Stimulated activated CD8-positive, alpha-beta memory T cell treated with anti-CD3 and anti-CD28 coated beads, Interleukin-2, amount 100 ng/mL, for 1 hour (primary cell): ENCODE measurements at places on chromosomes 1 and 21.
A peak's percentile ranks its signal among the peaks of the same experiment; 100 is the strongest.

- DNase-seq = no peak
Measured at GRCh38 chr21:18620436-18620835, 216.9 kb upstream of the TMPRSS15 start.

GRCh38 chr1:33410091-33410701 is 20.7 kb downstream of the PHC2 start:
- no peak for DNase-seq

GRCh38 chr1:155833665-155834295 is 23.2 kb downstream of the GON4L start:
- DNase-seq = no peak

DNA sequence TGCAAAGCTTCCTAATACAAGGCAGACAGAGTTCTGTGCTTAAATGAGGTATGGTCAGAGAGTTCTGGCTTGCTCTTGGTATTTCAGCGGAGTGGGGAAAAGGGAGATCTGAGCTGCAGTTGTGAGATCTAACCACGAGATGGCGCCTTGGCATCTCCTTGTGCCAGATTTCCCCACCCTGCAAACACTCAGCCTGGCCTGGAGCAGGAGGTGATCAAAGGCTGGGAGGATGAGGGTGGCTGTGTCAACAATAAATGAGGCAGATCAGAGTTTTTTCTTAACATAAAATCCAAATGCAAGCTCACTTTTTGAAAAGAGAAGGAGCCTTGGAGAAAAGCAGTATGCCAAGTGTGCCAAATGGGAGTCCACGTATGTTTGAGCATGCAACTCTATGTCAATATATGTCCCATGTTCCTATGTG is 4.1 kb upstream of the TFAP2E start:
- DNase-seq = no peak

DNA sequence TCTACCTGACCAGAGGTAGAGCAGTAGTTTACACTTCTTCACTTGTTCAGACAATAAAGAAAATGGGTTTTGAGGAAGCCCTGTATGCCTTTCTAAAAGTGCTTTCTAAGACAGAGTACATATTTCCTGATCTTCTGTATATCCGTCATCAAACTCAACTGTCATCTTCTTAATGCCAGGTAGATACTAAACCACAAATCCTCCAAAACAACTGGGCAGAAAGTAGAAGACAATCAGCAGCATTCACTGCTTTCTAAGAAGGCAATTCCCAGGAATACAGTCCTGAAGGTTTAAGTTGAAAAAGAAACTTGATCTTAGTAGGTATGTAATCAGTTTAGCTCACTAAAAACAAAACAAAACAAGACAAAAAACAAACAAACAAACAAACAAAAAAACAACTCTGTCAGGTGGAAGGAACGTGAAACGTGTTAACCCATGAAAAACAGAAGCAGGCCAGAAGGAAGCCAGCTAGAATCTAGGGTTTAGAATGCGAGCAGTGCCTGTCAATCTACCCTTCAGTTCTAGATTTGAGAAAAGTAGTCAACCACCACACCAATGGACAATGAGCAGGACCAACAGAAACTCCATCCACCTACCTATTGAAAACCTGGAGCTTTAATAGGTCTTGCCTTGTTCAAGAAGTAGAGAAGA is 59.2 kb downstream of the LEPR start:
- no peak for DNase-seq

DNA sequence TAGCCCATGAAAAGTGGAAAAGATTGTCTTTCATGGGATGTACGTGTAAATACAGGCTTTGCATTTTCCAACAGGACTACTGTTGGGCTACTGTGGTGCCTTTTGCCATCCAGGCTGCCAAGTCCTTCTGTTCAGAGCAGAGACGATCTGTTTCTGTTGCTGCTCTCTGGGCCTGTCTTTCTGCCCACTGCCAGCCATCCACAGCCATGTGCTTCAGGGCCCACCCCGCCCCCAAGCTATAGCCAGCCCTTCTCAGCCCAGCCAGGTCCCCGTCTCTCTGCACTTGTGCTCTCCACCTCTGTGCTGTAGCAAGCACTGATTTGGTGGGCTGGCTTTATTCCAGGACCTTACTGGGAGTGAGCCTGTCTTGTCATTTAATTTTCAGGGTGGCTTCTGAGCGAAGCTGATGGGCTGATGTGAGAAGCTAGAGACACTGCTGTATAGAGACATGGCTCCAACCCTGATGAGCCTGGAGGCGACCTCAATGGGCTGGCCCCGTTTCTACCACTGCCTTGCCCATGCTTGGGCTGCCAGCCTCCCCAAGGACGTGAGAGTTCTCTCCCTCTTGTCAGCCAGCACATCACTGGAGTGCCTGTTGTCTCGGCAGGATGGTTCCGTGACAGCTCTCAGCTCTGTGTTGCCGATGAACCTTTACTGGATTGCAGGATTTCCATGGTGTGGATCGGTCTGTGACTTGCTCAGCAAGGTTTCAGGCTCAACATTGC is 137.8 kb downstream of the PEX14 start:
- no peak for DNase-seq

GRCh38 chr1:234780531-234781162 is 170.7 kb upstream of the IRF2BP2 start:
- no peak for DNase-seq

GRCh38 chr21:19870682-19871081 is 1127.5 kb upstream of the NCAM2 start:
- no peak for DNase-seq

GRCh38 chr1:174946031-174946430 is 53.7 kb upstream of the CACYBP start:
- no peak for DNase-seq

GRCh38 chr1:167663002-167663772 is 33.2 kb downstream of the RCSD1 start:
- no peak for DNase-seq

- DNase-seq = no peak
Measured at GRCh38 chr21:45867671-45868081, 113.9 kb upstream of the COL6A1 start.

- DNase-seq = no peak
Measured at GRCh38 chr1:109267743-109268300, 15.1 kb downstream of the PSRC1 start.

GRCh38 chr1:41573194-41573593 is 88.7 kb upstream of the EDN2 start:
- DNase-seq = no peak

DNA sequence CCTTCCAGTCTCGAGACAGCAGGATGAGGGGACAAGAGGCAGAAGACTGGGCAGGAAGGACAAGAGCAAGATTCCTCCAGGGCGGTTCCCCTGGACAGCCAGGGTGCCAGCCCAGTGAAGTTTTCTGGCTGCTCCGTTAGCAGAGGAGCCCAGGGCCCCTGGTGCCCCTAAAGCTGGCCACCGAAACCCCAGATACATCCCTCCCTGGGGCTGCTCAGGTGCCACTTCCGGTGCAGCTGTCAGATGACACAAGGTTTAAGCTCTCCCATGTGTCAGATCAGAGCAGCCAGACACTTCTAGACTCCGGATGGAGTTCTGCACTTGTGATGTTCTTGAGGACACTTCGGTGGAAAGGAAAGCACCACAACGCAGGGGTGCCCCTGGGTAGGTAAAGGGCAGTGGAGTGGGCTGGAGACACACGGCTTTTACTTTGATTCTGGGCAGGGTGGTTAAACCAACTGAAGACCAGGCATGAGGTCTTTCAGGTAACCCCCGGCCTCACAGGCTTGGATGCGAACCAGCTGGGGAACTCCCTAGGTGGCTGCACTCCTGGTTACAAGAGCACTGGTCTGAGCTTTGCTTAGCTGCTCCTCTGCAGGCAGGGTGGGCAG is 85.7 kb downstream of the ITPKB start:
- DNase-seq = peak; percentile 39

DNA sequence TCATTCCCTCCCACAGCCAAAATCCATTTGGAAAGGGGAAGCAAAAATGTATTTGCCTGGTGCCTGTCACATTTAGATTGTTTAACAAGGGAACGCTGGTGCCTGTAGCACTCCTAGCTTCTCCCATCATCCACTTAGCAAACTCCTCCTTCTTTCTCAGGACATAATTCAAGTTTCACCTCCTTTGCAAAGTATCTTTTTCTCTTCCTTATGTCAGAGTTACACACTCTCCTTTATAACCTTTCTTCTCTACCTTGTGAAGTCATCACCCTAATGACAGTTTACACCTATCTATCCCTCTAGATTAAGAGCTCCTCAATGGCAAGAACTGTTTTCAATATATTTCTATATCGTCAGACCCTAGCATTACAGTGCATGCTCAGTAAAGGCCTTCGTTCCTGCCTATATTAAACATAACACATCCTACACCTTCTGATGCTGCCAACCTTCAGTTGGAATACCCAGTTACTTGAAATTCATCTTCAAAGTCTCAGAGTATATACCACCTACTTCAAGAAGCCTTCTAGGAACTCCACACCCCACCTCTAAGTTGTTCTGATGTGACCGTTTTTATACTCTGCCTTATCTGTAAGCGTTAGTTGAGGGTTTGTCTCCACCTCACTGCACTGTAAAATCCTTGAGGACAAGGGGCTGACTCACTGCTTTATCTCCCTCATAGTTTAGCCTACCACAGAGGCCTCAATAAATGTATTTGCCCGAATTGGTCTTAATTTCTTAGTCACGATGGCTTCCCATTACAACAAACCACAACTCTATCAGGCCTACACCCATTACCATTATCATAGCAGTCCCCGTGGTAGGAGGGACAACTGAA is 1.0 kb upstream of the EPS15 start:
- no peak for DNase-seq

DNA sequence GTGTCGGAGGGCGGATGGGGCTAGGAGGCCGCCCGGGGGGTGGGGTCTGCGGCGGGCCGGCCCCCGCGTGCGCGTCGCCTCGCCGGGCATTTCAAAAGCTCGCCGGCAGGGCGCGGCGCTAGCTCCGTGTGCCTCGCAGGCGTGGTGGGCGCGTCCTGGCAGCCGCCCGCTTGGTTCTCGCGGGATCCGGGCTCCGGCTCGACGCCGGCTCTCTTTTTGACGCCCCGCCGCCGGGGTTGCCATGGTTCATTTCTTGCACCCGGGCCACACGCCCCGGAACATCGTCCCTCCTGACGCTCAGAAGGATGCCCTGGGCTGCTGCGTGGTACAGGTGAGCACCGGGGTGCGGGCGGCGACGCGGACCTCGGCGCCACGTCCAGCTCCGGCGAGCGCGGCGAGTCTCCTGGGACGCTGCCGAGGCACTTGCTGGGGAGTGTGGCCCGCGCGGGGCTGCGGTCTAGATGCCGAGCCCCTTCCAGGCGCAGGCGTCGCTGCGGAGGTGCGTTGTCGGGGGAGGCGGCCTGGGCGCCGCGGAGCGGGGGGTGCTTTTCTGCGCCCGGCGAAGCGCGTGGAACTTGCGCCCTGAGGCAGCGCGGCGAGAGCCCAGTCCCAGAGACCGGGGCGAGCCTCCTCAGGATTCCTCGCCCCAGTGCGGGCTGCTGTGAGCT is at the start of gene ZYG11A:
Gene ZYG11A (plus strand): TSS at position 118 of the 668 bp plus-strand sequence. CDS start 124 bp downstream, at position 242.
- peak; percentile 15 for DNase-seq

DNA sequence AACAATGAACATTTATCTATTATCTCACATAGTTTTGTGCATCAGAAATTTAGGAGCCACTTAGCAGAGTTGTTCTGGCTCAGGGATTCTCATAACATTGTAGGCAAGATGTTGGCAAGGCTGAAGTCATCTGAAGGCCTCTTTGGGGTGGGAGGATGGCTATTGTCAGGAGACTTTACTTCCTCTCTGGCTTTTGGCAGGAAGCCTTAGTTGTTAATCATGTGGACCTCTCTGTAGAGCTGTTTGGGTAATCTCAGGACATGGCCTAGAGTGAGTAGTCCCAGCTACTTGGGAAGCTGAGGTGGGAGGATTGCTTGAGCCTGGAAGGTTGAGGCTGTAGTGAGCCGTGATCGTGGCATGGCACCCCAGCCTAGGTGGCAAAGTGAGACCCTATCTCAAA is 40.2 kb downstream of the RASAL2 start:
- DNase-seq = no peak

DNA sequence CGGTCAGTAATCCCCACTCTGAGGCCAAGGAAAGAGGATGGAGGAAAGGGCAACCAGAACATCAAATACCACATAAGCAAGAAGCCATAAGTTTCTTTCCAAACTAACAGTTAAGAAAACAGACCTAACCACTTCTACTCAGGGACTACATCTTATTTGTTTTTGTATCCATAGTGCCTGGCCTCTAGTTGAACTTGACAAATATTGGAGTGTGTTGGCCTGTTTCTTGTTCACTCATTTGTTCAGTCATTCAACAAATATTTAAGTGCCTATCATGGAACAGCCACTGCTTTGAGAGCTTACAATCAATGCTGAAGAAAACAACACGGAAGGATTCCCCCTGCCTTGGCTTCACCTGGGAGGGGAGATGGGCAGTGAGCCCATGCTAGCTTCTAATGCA is 69.7 kb downstream of the ST6GALNAC3 start:
- DNase-seq = no peak

DNA sequence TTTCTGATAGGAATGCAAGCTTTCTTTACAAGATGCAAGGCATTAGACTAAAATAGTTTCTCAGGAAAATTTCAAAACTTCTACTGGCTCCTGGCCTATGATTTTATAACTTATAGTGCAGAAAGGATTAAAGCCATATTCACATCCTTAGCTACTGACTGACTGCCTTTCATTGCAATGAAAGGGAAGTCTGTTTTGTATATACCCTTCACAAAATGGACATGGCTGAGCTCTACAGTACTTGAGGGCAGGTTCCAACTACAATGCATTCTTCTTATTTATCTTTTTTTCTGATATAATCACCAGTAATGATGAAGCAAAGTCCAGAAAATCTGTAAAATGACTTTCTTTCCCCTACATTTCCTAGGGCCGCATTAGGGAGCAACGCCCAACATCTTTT is 100.5 kb upstream of the ESRRG start:
- DNase-seq = no peak

- no peak for DNase-seq
Measured at GRCh38 chr1:26234644-26235370, 807 bp downstream of the CEP85 start.

DNA sequence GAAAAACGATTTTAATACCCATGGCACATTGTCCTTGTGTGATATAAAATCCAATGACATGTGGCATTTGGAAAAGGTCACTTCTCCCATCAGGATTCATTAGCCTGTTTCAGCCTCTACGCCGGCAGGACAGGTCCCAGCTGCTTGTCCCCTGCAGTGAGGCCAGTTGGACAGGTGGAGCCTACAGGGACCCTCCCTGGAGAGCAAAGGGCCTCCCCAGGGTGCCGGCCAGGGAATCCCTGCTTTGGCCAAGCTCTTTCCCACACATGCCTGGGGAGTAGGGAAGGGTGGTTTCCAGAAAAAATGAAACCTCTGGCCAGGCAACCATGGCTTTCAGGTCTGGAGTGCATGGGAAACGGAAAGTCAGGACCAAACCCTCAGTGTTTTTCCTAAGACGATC is 93.1 kb downstream of the TMEM53 start:
- DNase-seq = no peak

- no peak for DNase-seq
Measured at GRCh38 chr1:161505686-161506085, 429 bp downstream of the FCGR2A start.

DNA sequence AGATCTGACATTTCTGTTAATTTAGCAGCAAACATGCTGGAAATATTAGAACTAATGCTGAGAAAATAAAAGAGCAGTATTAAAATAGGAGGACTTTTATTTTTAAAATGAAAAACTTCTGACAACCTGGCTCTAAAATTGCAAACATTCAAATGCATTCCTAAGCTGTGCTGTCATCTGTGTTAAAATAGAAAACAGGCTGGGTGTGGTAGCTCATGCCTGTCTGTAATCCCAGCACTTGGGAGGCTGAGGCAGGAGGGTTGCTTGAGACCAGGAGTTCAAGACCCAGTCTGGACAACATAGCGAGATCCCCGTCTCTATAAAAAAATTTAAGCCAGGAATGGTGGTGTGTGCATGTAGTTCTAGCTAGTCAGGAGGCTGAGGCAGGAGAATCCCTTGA is 44.6 kb downstream of the MIGA1 start:
- no peak for DNase-seq
